ENCODE measurements at places on chromosomes 3 and 15.

DNA sequence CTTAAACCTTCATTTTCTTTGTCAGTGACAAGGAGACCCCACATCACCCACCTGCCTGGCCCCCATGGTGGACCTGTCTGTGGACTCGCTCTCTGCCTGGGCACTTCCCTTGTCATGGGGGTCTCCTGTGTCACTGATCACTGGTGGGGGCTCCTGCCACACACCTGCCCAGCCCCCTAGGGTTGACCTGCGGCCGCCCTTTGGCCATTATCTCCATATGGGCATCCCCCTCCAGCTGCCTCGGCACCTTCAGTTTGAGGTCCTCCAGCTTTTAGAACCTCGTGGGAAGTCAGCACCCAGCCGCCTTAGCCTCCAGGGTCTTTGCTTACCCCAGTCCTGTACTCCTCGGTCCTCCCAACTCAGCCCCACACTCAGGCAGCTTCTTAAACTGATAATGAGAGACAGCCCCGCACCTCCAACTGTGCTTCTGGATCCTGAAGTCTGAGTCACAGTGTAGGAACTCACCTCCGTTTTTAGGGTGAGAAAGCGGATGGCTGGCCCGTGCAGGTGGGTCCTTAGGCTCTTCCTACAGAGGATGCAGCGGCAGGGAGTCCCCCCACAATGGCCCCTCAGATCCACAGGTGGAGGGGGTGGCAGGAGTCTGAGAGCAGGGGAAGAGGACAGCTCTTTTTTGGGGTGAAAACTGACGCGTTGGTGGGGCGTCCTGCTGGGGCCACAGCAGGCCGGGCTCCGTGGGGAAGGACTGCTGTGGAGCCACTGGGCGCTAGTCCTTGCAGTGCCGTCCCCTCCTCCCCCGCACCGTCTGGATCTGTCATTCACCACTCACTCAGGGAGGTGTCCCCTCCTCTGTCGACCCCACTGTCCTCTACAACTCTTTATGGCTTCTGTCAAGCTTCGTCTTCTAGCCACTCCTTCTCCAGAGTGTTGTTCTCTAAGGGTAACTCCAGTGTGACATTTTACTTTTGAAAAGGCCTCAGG, 8.7 kb upstream of the PRR23E start:
- no peak for DNase-seq

DNA sequence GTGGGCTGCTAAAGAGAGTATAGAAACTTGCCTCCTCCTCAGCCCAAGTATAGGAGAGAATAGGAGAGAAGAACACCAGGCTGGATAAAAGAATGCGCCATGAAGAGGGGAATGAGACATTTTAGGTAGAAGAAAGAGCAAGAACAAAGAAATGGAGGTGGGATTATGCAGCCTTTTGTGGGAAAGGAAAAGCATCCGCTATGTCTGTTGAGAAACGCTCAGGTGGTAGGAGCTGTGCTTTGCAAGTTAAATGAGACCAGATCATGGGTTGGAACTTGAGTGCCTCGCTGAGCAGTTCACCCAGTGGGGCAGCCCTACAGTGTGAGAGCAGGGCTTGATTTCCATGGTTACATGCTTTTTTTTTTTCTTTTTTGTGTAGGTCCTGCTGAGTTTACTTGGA, 11.5 kb upstream of the RTP1 start:
- DNase-seq, result no peak

- no peak for DNase-seq
These were observed 9.8 kb downstream of the PLA2G4E start for GRCh38 chr15:42011074-42011473.

- DNase-seq, result no peak
These were observed 9.0 kb downstream of the TF start for GRCh38 chr3:133754973-133755828.

DNA sequence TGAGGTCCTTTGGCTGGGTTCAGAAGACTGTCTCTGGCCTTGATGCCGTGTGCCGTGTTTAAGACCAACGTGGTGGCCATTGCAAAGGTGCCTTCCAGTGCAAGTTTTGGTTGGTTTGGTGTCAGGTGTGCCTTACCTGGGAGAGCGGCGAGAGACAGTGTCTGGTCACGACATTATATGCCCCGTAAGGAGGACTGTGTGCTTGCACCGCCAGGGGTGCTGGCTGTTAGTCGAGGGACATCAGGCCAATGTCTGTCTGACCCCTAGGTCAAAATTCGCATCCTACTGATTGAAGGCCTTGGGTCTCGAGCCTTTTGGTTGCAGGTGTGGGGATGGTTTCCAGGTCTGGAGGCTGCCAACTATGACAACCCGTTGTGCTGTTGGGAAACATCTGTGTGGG, 111.9 kb downstream of the SNRPN start:
- no peak for DNase-seq

- no peak for DNase-seq
These were observed 46.1 kb downstream of the USP50 start for GRCh38 chr15:50500352-50500751.

DNA sequence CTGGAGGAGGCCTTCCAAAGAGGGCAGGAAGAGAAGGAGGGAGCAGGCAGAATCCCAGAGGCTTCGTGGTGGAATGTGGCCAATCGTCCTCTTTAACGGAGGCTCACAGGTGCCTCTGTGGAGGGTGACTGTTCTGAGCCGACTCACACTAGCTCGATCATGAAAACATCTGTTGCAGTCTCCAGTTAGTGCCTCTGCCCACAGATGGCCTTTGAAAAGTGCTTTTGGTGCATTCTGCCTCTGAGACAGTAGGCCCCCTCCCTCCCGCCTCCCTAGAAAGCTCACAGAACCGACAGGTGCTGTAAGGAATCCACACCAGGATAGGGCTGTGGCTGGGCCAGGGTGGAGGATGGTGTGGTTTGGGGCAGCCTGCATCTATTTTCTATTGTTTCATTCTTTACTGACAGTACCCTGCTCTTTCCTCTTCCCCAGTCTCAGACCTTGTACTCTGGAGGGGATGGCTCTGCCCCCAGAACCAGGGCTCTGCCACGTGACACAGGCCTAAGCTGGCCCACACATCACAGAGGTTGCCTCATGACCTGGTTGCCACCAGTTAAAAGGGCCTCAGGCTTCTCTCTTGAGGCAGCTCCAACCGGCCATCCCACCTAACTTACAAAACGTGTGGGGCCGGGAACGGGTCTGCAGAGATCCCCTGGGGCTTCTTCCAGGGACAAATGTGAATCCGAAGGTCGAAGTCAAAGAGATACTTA, 27.2 kb upstream of the PIGZ start:
- DNase-seq, result no peak

- DNase-seq, result no peak
These were observed 429.6 kb downstream of the LPP start for GRCh38 chr3:188583341-188584161.

GRCh38 chr15:39556461-39556860, 24.4 kb upstream of the THBS1 start:
- DNase-seq, result no peak

DNA sequence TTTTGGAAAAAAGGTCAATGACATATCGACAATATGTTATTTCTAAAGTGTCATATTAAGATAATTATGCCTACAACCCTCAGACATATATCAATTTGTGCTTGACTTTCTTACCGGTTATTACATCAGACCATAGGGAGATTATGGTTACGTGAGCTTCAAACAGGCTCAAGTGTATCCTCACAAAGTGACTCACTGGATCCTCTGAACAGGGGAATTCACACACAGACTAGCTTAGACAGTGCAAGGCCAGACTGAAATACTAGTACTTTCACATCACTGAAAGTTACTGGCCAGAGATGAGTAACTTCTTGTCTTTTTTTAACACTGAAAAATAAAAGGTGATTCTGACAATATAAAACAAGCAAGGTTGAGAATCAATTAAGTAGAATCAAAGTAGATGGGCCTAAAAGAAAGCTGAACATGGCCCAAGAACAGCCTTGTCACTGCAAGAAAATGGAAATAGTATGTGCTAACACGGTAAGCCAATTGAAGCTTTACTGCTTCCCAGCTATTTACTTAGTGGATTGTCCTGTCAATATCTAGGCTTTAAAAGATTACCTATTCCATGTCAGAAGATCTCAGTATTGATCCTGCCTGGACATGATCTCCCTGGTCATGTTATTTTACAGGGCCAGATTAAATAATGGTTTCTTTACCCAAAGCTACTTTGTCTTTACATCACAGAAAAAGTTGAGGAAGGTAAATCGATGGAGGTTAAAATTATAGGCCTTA, 848.6 kb downstream of the ROBO1 start:
- peak; percentile 29 for DNase-seq

- no peak for DNase-seq
These were observed 184.0 kb upstream of the SATB1 start for GRCh38 chr3:18609187-18609586.

GRCh38 chr3:54228806-54229205, 106.5 kb downstream of the CACNA2D3 start:
- DNase-seq, result no peak

DNA sequence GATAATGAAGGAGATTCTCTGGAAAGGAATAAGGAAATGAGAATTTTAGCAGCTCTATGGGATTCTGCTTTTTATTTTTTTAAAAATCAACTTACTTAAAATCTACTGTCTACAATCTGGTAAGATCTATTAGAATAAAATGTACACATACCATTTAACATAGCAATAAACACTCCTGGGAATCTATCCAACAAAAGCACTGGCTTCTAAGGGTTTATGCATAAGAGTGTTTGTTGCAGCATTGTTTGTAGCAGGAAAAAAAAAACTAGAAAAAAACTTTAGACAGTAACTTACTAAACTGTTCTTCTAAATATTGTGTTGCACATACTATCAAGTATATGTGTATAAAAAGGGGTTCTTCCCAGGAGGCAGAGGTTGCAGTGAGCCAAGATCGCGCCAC, 15.7 kb upstream of the RBP1 start:
- no peak for DNase-seq

- no peak for DNase-seq
These were observed 144.3 kb upstream of the MRPS22 start for GRCh38 chr3:139199421-139200010.

- no peak for DNase-seq
These were observed 126.7 kb downstream of the UACA start for GRCh38 chr15:70636540-70637165.

DNA sequence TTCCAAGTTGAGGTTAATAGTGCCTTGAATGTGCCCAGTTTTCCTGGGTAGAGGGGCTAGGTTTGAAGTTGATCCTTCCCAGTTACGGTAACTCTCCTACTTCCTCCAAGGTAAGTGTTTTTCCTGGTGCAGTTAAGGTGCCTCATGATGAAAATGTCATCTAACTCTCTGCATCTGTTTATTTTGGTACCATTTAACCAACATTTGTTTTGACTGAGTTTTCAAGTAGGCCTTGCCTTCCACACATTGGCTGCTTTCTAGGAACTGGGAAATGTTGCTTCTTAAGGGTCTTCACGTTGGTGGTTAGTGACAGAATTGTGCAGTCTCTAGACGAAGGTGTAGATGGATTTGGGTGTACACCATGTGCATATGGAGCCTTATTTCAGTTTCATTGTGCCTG, 31.3 kb downstream of the USP3 start:
- no peak for DNase-seq

DNA sequence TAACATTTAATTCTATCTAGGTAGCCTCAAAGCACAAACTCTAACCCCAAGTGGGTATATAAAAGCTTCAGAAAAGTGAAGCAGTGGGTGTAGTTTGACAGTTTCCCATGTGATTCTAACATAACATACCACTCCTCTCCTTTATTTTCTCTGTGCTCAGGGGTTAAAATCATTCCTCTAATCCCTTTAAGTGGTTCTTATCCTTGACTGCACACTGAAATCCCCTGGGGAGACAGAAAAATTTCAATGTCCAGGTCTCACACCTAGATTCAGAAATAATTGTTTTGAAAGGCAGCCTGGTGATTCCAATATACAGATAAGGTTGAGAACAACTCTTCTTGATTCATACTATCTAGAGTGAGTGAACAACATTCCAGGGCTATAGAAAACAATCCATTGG, 986.4 kb downstream of the ROBO1 start:
- no peak for DNase-seq

- DNase-seq, result no peak
These were observed 317.8 kb downstream of the SHQ1 start for GRCh38 chr3:72530426-72530825.

GRCh38 chr3:128553560-128553959, 60.6 kb upstream of the GATA2 start:
- DNase-seq, result no peak

- DNase-seq, result peak; percentile 74
These were observed 161.3 kb upstream of the TLE3 start for GRCh38 chr15:70259028-70259424.

DNA sequence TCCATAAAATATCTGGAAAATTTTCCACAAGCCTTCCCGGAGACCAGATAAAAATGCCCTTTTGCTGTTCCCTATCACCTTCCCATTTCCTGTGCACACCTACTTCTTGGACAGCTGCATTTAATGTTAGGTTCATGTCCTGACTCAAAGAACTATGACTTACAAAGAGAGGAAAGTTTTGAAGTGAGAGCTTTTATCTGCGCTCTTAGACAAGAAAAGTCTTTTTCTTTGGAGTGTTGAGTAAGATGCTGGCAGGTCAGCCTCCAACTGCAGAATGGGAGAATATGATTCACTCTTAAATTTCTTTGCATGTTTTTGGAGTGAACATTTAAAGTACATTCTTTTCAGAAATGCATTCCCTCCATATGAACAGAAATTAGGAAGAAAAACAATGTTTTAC, 147.3 kb upstream of the DPH6 start:
- no peak for DNase-seq

GRCh38 chr15:91624353-91624968, 229.0 kb upstream of the SLCO3A1 start:
- DNase-seq, result no peak

GRCh38 chr3:124985349-124985748, 50.8 kb upstream of the MUC13 start:
- peak; percentile 77 for DNase-seq

DNA sequence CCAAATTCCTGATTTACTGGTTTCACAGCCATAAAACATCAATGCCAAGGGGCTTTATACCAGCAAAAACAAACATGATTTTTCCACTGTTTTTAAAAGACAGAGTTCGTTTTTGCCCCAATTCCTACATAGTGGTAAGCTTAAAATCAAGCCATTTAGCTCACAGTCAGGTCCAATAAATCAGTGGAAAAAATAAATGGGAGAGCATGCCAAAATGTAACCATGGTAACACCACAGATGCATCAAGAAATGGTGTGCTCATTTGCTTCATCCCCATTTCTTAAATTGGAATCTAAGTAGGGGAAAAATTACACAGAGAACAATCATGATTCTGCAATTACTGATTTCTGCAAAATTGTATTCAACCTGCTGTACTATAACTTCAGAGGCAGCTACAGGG, 418.8 kb downstream of the MAGI1 start:
- DNase-seq, result no peak

- DNase-seq, result no peak
These were observed 95.7 kb upstream of the SLC2A2 start for GRCh38 chr3:171122240-171122639.

DNA sequence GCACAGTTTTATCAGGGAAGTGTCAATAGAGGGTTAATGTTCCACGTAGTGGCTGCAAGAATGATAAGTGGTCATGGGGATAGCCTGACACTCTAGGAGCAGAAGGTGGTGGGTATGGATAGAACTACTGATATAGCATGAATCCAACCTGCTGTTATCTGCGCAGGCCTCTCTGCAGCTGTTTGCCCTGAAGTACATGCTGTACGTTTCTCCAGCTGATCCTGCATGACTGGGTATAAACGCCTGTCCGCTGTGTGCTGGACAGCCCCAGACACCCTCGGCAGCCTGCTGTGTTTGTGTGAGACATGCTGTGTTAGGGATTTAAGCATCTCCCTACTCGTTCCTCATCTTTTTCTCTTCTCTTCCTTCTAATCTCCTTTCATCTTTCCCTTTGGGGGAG, 87.1 kb downstream of the LPP start:
- DNase-seq, result no peak
